ENCODE measurements at places on chromosomes 5 and 9.
A peak's percentile ranks its signal among the peaks of the same experiment; 100 is the strongest.

DNA sequence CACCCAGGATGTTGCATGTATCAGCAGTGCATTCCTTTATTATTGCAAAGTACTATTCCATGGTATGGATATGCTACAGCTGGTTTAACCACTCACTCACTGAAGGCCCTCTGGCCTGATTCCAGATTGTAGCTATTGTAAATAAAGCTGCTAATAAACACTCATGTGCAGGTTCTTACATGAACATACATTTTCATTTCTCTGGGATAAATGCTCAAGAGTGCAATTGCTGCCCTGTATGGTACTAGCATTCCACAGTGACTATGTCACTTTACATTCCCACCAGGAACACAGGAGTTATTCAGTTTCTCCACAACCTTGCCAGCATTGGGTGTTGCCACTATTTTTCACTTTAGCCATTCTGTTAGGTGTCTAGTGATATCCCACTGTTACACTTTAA is 267.6 kb downstream of the SPOCK1 start:
- peak; percentile 16 for DNase-seq

DNA sequence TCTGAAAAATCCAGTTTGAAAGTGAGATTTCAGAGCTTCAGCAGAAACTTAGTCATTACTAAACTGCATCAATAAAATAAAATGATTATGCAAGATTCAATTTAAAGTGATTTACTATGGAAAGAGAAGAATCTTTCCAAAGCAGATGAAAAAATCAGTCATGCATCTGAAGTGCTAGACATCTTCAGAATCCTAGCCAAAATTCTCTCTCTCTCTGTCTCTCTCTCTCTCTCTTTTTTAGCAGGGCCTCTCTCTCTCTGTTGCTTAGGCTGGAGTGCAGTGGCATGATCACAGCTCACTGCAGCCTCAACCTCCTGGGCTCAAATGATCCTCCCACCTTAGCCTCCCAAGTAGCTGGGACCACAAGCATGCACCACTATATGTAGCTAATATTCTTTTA is 18.2 kb upstream of the UBLCP1 start:
- no peak for DNase-seq

DNA sequence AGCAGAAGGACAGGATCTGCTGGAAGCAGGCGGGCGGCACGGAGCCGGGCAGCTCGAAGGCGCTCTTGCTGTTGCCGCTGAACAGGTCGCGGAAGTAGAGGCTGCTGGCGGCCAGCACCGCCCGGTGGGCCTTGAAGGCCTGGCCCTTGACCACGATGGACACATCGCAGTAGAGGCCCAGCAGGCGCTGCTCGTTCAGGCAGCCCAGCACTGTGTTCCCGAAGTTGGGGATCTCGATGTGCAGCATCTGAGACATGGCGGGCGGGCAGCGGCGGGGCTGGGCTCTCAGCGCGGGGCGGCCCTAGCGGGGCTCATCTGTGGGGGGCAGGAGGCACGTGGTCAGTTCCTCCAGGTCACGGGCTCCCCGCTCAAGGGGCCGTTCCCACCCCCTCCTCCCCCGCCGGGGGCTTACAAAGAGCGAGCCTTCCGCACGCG is 44.8 kb downstream of the NACC2 start:
- no peak for DNase-seq

- DNase-seq, result no peak
Observed at GRCh38 chr5:132761321-132762240, 14.4 kb downstream of the CCNI2 start.

GRCh38 chr9:107637421-107638420 is 148.2 kb upstream of the KLF4 start:
- peak; percentile 99 for DNase-seq

DNA sequence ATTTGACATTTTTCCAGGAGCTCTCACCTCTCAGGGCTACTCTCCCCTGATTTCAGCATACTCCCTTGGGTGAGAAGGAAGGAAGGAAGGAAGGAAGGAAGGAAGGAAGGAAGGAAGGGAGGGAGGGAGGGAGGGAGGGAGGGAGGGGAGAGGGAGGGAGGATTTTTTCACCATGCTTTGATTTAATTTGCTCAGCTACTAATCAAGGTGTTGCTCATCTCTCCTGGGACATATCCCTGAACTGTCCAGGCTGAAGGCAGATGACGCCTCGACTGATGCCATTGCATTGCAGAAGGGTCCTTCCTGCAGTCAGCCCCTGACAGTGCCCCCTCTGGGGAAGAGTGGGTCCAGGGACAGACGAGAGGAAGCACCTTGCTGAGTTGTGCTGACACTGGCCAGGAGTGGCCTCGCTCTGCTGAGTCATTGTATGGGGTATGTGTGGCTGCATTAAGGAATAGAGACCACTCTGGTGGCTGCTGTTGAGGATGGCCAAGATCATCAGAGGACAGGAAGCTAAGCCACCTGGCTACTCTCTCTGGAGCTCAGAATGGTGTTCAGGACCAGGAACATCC is 43.6 kb upstream of the CRB2 start:
- DNase-seq, result no peak

DNA sequence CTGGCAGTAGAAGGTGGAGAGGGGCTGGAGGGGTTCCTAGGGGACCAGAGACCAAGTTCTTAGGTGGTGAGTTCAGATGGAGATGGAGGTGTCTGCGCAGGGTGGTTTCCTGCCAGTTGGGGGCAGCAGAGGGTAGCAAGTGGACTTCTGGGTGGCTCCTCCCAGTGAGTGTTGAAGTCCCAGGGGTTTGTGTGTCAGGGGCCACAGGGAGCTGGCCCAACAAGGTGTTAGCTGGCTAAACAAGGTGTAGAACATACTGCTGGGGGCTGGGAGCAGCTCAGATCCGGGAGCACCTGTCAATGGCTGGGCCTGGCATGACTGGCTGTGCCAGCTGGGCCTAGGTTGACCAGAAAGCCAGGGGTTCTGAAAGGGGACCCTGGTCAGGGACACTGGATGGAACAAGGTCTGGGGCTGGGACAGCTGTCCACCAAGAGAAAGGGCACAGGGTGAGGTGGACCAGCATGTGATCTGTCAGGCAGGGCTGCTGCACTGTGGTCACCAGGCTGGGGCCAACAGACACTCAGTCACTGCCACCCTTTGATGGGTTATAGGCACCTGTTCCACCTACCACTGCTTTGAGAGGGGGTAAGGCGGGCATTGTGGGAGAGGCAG is 35.6 kb downstream of the DAB2IP start:
- peak; percentile 73 for DNase-seq

DNA sequence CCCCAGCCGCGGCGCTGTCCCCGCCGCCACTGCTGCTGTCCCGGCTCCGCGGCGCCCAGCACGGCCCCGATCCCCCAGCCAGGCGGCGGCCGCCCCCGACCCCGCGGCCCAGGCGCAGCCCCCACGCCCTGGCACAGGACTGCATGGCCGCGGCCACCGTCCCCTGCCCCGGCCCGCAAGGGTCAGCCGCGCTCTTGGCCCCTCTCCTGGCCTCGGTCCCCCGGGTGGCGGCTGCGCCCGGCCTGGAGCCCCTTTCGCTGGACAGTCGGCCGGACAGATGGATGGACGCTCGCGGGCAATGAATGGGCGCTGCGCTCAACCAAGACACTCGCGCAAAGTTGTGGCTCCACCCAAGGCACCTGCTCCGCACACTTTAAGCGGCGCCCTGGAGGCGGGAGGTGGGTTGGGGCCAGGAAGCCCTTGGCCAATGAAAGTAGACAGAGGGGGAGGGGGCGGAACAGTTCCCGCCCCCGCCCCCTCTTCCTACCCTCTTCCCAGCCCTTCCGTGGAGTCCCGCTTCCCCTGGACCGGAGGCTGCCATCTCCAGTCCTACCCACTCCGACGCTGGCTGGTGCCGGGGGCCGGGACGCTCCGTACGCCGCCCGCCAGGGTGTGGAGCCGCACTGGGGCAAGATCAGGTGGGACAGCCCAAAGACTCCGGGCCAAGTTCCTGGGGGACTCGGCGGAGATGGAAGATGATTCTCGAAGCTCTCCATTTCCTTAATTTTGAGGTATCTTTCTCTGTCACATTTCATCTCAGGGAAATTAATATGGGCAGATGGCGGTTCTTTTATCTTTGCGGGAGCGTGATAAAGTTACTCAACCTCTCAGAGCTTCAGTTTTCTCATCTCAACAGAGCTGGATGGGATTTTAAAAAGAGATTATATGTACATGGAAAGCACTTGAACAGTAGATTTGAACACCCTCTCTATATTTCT is at the start of gene GLDC:
Gene GLDC (minus strand): TSS at position 375 of the 938 bp plus-strand sequence. CDS start 230 bp downstream, at position 145.
- DNase-seq, result peak; percentile 9

GRCh38 chr5:153211076-153211475 is 279.4 kb upstream of the GRIA1 start:
- no peak for DNase-seq

DNA sequence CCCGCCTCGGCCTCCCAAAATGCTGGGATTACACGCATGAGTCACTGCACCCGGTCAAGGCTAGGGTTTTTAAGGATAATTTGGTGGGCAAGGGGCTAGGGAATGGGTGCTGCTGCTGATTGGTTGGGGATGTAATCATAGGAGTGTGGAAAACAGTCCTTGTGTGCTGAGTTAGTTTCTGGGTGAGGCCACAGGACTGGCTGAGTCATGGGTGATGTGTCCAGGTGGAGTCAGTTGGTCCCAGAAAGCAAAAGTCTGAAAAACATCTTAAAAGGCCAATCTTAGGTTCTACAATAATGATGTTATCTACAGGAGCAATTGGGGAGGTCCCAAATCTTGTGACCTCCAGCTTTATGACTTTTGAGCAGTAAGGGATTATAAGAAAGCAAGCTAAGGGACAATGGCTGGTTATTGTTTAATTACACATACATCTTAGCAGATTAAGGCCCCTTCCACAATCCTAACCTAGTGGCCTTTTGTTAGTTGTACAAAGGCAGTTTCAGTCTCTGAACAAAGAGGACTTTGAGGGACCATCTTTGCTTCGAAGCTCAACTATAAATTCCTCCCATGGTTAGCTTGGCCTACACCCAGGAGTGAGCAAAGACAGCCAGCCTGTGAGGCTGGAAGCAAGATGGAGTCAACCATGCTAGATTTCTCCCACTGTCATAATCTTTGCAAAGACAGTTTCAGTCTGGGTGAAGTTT is 5.5 kb upstream of the AOPEP start:
- DNase-seq, result no peak

GRCh38 chr5:137223324-137224295 is 275.5 kb downstream of the SPOCK1 start:
- DNase-seq, result no peak

DNA sequence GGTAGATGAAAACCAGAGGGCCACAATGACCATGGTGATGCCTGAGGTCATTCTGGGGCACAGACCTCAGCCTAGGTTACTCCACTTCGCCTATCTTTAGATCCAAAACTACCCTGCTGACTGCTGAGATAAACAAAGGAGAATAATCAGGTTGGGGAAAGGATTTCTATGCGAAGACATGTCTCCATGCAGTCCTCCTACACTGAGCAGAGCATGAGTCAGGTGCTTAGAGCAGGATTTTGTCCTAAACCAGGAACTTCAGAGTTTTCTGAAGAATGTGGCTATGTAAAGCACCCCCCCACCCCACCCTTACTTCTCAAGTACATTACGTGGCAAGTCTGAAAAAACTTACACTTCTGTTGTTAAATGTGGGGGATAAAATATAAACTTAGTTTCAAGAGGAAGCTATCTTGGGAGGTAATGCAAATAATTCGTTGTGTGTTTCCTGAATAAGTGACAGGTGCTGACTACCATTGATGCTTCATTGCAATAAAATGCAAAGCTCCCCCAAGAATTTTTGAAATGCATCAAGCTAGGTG is 19.4 kb downstream of the PDCD1LG2 start:
- no peak for DNase-seq

DNA sequence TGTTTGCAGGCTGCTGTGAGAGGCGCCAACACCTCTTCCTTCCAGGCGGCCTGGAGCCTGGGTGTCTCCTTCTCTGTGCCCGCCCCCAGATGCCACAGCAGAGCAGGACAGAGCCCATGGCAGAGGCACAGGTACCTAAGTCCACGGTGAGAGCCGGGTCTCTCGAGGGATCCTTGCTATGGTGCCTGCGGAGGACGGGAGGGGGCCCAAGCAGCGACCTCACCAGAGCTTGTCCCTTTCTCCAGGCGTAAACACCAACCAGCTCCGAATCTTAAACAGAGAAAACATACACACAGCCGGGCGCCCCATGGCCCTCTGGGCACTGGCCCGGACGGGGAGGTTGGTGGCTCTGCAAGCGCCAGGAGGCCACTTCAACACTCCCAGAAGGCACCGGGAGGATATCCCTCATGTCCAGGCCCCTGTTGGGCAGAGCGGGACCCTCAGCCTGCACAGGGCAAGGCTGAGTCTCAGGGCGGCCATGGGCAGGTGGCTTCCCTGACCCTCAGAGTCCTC is 11.8 kb downstream of the CCDC187 start:
- DNase-seq, result no peak

DNA sequence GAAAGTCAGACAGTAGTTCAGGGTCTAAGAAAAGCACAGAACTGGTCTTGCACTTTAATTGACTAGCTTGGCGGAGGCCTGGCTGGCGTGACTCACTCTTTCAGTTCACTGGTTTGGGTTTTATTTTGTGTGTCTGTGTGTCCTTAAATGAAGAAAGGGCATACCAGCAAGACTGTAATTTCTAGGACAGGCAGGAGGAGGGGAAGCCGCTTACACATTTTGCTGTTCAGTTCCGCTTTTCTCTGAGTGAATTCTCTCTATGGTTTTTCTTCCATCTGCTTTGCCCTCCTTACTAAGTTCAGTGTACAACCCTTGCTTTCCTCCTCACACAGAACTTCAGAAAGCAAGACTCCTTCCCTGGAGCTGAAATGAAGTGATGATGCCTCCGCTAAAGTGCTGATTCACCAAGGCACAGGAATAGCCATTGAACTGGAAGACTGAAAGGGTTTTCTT is 150.8 kb downstream of the MEF2C start:
- DNase-seq, result no peak

- DNase-seq, result no peak
Observed at GRCh38 chr5:127088251-127088650, 14.9 kb upstream of the C5orf63 start.

DNA sequence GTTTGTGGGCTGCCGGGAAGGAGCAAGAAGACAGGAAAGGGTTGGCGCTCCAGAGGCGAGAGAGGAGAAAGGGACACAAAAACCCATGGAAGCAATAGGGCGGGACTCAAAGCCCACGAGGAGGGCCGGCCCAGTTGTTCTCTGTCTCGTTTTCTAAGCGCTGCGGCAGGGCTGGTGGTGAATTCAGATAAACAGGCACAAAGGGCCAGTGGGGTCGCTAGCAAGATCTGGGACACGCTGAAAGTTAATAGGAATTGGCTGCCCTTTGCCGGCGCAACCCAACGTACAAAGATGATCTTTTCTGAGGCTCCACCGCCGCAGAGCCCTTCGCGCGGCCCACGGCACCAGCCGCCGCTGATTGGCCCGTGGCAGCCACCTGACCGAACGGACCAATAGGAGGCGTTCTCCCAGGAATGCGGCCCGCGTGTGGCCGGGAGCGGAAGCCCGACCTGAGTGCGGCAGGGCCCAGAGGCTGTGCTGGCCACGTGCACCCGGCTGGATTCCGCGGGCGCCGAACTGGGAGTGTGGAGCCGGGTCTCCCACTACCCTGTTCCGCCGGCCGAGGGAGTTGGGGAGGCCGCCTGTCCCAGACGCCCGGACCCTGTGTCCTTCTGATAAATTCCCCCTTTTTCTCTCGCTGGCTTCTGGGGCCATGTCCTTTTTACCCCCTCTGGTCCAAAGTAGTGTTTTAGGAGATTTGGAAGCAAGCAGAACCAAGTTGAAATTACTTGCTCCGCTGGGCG is 16.8 kb upstream of the NSD1 start:
- DNase-seq, result no peak

Measured in cardiac muscle cell (in vitro differentiated cells and primary cell).